ENCODE measurements at places on chromosomes 6 and 20.

DNA sequence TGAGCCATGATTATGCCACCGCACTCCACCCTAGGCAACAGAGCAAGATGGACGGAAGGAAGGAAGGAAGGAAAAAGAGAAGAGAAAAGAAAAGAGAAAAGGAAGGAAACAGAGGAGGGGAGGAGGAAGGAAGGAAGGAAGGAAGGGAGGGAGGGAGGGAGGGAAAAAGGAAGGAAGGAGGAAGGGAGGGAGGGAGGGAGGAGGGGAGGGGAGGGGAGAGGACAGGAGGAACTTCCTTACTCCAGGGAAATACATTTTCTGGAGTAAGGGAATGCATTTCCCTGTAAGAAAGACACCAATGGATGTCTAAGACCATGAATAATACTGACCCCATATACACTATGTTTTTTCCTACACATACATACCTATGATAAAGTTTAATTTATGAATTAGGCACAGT is 93.2 kb upstream of the NFATC2 start:
- no peak for DNase-seq

DNA sequence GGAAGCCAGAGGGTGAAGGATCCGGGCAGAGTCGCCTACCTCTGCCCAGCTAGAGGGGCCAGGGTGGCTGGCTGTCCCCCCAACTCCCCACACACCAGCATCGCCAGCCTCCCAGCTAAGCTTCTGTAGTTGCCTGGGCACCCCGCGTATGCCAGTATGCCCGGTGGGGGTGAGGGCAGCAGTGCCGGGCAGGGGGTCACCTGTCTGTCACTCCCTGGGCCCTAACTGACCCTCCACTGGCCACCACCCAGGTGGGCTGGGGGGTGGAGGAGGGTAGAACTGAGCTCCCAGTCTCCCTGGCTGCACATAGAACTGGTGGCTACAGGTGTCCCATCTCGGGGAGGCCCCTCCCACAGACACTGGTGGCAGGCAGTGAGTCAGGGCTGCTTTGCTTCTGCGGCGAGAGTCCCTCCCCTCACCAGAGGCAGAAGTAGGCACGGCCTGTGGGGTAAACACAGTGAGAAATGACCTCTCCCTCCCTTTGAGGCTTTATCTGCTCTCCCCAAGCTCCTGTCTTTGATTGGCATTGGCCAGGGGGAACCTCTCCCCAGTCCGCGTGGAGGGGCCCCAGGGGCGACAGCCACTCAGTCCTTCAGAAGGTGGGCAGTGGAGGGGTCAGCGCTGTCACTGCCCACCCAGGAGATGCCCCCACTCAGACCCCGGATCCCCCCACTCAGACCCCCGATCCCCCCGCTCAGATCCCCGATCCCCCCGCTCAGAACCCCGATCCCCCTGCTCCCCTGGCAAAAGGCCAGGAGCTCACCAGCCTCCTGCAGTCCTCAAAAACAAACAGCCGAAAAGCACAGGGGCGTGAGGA is 2.5 kb downstream of the NTSR1 start:
- no peak for DNase-seq

- no peak for DNase-seq
These were observed 44.2 kb upstream of the SLC9A8 start for GRCh38 chr20:49768204-49769047.

DNA sequence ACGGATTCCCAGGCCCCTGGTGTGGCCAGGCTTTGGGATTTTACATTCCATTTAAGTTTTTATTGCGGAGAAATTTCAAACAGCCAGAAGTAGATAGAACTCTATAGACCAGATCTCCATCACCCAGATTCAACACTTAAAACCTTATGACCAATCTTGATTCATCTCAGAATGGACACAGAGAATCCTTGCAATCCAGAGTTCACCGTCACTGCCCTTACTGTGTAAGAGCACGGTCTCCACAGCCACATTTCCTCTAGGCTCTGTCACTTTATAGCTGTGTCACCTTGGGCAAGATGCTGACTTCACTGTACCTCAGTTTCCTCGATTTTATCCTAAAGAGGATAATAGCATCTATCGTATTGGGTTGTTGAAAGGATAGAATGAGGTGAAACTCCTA is 979 bp downstream of the ZNF133 start:
- DNase-seq, result no peak

- DNase-seq, result no peak
These were observed 1405.1 kb downstream of the GRIK2 start for GRCh38 chr6:102798636-102799035.
